ENCODE measurements at places on chromosomes 6 and 20.

GRCh38 chr6:122178988-122179387 lies 220.5 kb upstream of the HSF2 start:
- DNase-seq, result no peak
- H3K27me3 ChIP-seq, result no peaks in the 10 kb centered on the region
- H3K4me1 ChIP-seq, result no peaks in the 10 kb centered on the region
- H3K36me3 ChIP-seq, result no peaks in the 10 kb centered on the region

GRCh38 chr6:114785235-114786127 lies 442.7 kb upstream of the HS3ST5 start:
- peaks cover 8% of the 10 kb centered on the region for H3K4me1 ChIP-seq
- H3K27ac ChIP-seq, result no peak overlapping the region
- no peaks in the 10 kb centered on the region for H3K27me3 ChIP-seq
- no peak overlapping the region for H3K4me3 ChIP-seq
- no peaks in the 10 kb centered on the region for H3K36me3 ChIP-seq

DNA sequence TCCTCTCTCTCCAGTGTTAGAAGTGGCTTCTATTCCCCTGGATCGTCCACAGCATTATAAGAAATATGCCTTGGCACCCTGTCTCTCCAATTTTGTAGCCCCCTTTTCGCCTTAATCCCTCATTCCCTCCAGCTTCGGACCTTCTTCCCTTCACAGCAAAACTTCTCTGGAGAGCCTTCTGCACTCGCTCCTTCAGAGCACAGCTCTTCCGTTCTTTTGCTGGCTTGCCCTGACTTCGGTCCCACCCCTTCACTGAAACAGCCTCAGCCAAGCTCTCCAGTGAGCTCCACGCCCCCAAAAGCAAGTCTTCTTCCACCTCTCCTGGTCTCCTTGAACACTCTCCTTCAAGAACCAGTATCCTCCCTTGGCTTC lies 134.7 kb upstream of the RNF24 start:
- no peaks in the 10 kb centered on the region for H3K36me3 ChIP-seq
- peak; percentile 34 for DNase-seq
- no peaks in the 10 kb centered on the region for H3K27me3 ChIP-seq
- peak overlapping the region; percentile 57 for H3K27ac ChIP-seq
- peaks cover 22% of the 10 kb centered on the region for H3K4me1 ChIP-seq
- H3K4me3 ChIP-seq, result peak overlapping the region; percentile 83

GRCh38 chr20:24662752-24663365 lies 193.4 kb downstream of the SYNDIG1 start:
- no peak overlapping the region for H3K4me3 ChIP-seq
- no peaks in the 10 kb centered on the region for H3K4me1 ChIP-seq
- H3K27me3 ChIP-seq, result peaks cover 2% of the 10 kb centered on the region

DNA sequence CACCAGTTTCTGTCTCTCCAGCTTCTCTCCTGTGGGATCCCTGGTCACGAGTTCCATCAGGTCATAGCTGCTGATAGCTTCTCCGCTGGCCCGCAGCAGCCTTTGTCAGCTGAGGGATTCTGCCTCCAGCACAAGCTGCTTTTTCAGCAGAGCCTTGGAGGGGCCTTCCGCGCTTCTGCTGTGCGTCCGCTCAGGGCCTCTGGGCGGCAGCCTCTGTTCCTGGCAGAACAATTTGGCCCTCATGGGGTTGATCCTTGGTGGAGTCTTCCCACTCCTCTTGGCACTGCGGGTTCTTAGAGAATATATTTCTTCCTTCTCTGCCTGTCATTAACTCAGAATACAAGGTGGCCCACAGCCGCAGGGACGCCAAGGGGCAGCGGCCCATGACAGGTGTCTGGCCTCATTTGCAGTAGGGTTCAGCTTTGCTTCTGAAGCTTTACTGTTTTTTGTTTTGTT lies 158.8 kb downstream of the DTNBP1 start:
- no peaks in the 10 kb centered on the region for H3K27me3 ChIP-seq
- no peaks in the 10 kb centered on the region for H3K36me3 ChIP-seq
- no peaks in the 10 kb centered on the region for H3K4me1 ChIP-seq
- DNase-seq, result no peak
